ENCODE measurements at places on chromosomes 2 and 18. TPM values are rescaled to one million over a fixed set of nuclear protein-coding genes. Genes with fewer than 3 reads are reported as not detected.

The HDAC4 gene
- total RNA-seq: 10.1 TPM

The GPR75 gene
- 1.8 TPM for total RNA-seq

The GKN2 gene
- total RNA-seq: not detected

The AMER3 gene
- not detected for total RNA-seq

DNA sequence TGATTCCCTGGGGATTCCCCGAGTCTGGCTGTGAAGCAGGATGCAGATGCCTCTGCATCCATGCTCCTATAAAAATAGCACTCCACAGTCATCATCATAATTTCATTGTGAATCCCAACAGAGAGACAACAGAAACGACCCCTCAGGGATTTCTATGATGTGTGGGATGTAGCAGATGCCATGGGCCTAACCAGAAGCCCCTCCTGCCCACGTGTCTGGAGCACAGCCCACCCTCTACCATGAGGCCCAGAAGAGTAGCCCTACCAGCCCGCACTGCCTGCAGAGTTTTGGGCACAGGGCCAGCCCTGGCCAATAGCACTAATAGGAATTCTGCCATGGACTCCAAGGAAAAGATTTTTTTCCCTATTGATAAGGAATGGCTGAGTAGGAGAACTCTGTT, 66.6 kb downstream of the GYPC start:
- DNase-seq: no peak

- no peak for DNase-seq
Measured at GRCh38 chr2:171800639-171801038, 93.4 kb downstream of the SLC25A12 start.

GRCh38 chr2:149703281-149703680, 115.7 kb upstream of the MMADHC start:
- no peak for DNase-seq

DNA sequence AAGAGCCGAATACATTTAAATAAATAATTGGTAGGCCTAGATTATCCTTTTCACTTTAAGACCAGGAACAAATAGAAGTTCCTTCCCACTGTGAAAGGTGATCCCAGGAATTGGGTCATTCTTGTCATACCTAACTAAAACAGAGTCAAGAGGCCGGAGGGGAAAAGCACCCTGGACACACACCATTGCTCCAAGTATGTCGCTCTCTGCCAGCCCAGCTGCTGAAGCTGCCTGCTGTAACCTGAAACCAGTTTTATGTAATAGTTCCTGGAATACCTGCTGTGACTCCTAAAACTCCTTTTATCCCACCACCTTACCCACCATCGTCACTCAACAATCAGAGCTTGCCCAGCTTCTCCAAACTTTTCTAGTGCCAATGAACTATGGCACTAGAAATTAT, 217.1 kb downstream of the PTPRM start:
- DNase-seq: no peak
